Pericardium fibroblast (primary cell): ENCODE measurements at places on chromosomes 7 and 10. TPM values are rescaled to one million over a fixed set of nuclear protein-coding genes. Genes with fewer than 3 reads are reported as not detected.

ANAPC16 gene
- 53.0 and 70.2 TPM in 2 replicates for total RNA-seq

ELFN1 gene
- total RNA-seq, result 0.93 and 2.0 TPM in 2 replicates

TLX1 gene
- total RNA-seq, result not detected in 2 replicates

UFSP1 gene
- total RNA-seq, result 5.7 and 6.0 TPM in 2 replicates

GIMAP1 gene
- not detected in 2 replicates for total RNA-seq

C10orf88 gene
- total RNA-seq, result 3.7 and 9.5 TPM in 2 replicates

NRAP gene
- not detected in 2 replicates for total RNA-seq

ADARB2 gene
- total RNA-seq, result not detected in 2 replicates

CALD1 gene
- total RNA-seq, result 272 and 562 TPM in 2 replicates

COBL gene
- under 0.01 TPM in 1 of 2 replicates, not detected in the other for total RNA-seq

COL13A1 gene
- total RNA-seq, result 3.3 and 4.9 TPM in 2 replicates

CROT gene
- 4.4 and 5.1 TPM in 2 replicates for total RNA-seq

LEP gene
- total RNA-seq, result 1.7 TPM in 1 of 2 replicates, not detected in the other

STEAP4 gene
- 4.9 TPM in 2 replicates for total RNA-seq

SLC39A12 gene
- not detected in 2 replicates for total RNA-seq

GDF2 gene
- not detected in 2 replicates for total RNA-seq

C10orf105 gene
- 0.12 TPM in 1 of 2 replicates, not detected in the other for total RNA-seq
